ENCODE measurements at places on chromosomes 16 and 17.
A peak's percentile ranks its signal among the peaks of the same experiment; 100 is the strongest.

DNA sequence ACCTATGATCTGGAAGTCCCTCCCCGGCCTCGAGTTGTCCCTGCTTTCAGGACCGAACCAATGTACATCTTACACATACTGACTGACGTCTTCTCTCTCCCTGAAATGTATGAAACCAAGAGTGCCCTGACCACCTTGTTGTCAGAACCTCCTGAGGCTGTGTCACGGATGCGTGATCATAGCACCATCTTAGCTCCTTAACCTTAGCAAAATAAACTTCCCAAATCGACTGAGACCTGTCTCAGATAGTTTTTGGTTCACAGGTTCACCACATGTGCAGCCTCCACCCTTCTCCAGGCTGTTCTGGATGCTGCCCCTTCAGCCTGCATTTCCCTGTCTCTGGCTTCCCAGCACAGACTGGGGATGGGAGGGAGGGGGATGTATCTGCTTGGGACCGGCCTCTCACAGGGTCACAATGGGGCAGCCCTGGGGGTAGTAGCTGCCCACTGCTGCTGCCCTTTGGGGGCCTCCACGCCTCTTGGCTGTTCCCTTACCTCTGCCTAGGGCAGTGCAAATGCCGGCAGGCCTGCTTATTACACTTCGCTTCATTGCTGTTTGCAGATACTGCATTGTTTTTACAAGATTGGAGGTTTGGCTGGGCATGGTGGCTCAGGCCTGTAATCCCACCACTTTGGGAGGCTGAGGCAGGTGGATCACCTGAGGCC is 69.8 kb downstream of the NT5M start:
- DNase-seq = no peak

DNA sequence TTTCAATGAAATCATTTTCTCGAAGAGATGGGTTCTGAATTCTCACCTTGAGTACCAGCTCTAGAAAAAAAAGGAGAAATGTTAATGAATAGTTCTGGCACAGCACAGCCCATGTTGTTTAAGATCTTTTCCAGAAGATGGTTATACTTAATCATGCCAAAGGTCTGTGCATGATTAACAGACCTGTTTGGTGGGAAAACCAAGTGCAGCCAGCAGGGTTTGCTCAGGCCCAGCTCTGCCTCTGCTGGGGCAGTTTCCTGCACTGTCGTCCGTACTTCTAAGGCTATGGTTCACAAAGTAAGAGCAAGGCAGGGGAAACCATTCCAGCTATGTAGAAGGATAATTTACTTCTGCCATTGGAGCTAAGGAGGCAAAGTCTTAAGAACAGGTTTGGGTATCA is 10.7 kb downstream of the ANKRD40 start:
- no peak for DNase-seq

DNA sequence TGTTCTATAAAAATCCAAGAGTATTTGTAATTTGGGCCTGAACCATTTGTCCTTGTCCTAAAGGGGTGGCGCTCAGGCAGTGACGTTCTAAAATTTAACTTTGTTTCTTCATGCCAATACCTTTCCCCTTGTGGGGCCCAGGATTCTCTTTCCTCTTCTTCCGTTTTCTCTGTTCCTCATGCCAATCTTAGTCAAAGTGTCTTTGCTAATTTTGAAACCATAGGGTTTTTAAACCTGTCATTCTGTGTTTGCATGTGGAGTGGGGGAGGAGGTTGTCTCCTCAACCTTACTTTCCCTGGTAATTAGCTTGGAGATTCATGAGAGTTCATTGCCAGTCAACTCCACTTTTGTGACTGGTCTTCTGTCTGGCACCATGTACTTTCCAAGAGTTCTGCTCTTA is 337.1 kb downstream of the MAF start:
- no peak for DNase-seq

GRCh38 chr17:48800626-48801217 is 16.3 kb downstream of the TTLL6 start:
- DNase-seq = peak; percentile 10

DNA sequence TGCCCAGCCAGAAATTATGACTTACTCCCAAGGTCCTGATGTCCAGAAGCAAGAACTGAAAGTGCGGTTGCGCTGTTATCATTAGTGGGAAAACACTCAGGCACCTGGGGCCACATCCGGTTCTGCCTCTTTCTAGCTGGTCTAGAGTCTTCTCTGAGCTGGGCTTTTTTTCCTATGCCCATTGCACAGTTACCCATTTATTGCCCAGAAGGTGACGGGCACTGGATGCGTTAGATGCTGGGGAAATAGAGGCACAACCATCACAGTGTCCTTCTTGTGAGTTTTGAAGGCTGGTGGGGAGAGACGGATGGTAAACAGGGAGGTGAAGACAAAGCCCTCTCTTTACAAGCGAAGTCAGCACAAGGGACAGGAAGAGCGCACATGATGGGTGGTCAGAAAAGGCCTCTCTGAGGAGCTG is 37.7 kb downstream of the PLCG2 start:
- no peak for DNase-seq

All from choroid plexus epithelial cell (primary cell).